ENCODE measurements at places on chromosomes 2 and 18.
A peak's percentile ranks its signal among the peaks of the same experiment; 100 is the strongest.

DNA sequence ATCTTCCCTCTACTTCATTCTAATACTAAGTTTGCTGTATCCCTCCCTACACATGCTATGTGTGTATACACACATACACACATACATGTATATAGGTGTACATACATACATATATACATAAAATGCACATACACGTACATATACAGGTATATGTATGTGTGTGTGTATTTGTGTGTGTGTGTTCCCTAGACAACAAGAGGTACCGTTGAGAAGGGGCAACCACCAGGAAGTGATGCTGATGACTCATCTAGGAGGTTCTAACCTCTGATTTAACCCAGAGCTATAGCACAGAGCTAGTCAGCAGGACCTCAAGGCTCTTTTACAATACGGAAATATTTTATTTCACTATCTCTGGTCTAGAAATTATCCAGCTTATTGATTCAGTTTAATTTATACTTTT, 139.2 kb downstream of the LAMA3 start:
- DNase-seq, result peak; percentile 70

- no peak for DNase-seq
Measured at GRCh38 chr2:73897934-73898333, 5.1 kb downstream of the ACTG2 start.

DNA sequence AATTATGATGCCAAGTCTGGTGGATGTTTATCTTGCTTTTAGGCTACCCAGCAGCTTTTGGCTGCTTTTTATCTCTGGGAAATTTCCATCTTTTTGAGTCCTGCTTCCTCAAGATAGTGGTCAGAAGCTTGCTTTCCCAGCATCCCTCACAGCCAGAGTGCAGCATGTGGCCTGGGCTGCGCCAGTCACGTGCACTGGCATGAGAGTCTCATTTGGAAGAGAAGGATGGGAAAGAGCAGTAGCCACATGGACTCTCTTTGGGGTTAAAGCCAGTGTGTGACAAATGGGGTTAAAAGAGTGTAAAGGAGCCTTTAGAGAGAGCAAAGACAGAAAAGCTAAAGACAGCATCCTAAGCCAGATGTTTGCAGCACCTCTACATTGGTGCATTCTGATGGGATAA, 12.7 kb downstream of the GPR39 start:
- DNase-seq, result no peak

DNA sequence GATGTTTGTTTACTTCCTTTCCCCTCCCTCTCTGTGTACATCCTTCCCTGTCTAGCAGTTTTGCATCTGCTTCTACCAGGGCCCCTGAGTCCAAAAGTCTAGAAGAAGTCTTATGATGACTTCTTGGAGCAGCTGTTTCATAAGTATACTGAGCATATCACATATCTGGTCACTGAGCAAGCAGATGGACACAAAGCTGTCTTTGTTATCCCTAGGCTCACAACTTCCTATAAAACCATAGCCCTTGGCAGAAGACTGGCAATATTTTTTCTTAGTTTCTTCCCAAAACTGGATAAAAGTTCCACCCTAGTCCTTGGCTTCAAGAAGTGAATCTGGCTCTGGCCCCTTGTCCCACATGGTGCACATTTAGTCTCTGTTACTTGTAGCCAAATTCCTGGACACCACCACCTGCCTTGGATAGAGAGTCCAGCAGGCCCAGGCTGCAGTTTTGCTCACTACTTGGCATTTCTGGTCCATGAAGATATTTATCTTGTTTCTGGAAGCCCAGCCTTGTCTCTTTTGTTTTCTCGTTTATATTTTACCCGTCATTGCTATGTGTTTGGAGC, 22.5 kb downstream of the THOC1 start:
- no peak for DNase-seq

DNA sequence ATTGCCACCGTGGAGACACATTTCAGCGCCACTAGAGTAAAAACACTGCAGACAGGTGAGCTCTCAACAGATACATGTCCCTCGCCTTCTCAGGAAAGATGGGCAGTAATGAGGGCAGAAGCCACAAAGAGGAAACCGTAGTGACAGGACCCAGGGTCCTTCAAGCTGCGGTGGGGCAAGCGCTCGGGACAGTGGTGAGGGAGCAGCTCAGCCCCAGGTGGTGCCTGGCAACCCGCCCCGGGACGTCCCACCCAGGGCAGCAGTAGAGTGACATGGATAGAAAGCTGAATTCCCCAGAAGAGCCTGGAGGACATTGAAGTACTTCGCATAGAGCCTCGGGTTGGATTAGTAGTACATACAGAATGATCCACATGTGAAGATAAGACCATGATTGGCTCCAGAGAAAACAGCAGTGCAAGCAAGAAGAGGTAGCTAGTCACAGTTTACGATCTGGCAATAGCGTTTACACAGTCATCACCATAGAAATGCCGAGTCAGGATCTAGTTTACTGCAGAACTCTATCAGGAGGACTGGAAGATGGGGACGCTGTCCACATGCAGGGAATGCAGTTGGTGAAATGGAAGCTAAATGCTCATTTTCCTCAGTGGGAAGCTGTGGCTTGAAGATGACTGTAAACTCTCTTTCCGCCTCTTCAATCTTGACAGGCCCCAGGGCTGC, 37.4 kb upstream of the ALPP start:
- DNase-seq, result peak; percentile 12

- peak; percentile 88 for DNase-seq
Measured at GRCh38 chr2:162118166-162119031, 33.6 kb downstream of the GCG start.

DNA sequence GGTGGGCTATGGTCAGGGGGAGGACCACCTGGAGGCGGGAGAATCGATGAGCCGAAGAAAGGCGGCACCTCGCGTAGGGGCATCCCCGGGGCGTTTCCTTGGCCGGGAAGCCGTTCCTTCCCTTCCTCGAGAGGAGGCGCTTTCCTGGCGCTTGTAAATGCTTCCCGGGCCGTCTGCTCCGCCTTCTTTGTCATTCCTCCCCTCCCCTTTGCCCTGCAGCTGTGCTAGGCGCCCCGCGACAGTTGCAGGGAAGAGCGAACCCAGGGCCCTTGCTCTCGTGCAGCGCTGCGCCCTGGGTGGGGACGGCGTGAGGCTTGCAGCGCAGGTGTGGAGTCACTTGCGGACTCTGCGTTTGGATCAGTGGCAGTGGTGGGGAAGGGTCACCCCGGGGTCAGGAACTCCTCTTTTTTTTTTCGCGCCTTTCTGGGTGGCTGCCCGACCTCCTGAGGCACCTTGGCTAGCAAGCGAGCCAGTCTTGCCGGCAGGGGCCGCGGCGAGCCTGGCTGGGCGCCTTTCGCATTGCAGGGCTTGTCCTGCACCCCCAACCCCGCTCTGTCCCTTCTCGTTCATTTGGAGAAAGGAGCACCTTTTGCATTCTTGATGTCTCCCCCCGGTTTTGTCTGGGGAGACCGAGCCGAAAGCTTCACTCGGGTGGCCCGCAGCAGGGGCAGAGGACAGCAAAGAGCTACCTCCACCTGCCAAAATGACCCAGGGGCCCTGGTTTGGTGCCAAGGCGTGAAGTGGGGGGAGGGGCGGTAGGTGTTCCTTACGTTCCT, 858 bp downstream of the KCNS3 start:
- DNase-seq, result peak; percentile 67

DNA sequence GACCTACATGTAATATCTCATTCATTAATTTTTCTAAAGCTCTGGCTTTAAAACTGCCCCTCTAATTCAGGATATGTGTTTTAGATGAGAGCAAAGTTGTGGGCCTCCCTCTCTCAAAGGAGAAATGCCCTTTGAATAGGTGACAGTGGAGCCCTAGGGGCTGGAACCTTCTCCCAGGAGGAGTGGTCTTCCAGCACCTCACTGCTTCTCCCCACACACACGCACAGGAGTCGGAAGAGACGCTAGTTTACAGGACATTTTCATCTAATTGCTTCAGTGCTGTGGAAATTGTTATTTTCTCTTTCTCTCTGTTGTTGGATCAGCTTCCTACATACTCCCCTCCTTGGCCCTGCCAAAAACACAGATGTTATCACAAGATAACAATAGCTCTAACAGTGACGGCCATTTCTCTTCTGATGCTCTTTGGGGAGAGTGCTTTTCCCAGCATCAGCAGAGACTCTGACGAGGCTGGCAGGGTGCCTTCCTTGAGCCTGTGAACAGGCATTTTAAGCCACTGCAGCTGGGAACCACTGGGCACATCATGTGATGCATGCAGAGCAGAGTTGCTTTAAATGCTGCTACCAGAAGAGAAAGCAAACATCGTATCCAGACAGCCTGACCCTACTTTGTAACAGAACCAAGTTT, 209.4 kb upstream of the SP5 start:
- DNase-seq, result no peak

DNA sequence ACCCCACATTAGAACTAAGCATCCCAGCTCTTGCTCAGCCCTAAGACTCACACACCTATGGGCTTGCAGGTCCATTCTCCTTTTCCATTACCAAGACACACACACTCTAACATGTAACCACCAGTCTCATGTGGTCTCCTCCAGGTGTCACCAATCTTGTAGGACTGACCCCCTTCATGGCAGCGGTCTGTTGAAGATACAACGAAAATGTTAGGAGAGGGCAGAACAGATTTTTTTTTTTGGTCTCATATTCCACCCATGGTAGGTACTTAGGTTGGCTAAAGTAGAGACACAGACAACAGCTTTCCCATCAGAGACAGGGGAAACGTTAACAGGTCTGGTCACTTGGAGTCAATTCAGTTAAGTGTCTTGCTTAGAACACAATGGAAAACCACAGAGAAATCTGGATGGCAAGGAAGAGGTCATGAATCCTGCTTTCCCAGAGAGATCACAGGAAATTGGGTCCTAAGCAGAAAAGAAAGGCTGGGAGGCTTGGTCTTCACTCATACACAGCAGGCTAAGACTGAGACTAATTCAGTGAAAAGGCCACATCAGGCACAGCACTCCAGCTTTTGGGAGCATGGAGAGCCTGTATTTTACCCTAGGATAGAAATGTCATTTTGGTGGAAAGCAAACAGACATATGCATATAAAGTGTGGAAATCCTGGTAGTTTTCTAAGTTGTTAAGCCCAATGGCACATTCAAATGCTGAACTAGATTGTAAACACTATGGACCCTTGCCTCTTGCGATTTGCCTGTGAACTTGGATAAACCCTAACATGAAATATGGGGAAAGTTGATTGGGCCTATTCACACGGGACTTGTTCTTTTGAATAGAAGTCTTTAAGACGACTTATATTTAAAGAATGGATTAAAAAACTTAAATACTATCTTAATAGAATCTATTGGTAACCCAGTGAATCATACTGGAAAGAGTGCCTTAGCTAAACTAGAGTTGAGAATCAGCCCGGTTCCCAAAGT, 3.8 kb downstream of the FN1 start:
- peak; percentile 52 for DNase-seq

DNA sequence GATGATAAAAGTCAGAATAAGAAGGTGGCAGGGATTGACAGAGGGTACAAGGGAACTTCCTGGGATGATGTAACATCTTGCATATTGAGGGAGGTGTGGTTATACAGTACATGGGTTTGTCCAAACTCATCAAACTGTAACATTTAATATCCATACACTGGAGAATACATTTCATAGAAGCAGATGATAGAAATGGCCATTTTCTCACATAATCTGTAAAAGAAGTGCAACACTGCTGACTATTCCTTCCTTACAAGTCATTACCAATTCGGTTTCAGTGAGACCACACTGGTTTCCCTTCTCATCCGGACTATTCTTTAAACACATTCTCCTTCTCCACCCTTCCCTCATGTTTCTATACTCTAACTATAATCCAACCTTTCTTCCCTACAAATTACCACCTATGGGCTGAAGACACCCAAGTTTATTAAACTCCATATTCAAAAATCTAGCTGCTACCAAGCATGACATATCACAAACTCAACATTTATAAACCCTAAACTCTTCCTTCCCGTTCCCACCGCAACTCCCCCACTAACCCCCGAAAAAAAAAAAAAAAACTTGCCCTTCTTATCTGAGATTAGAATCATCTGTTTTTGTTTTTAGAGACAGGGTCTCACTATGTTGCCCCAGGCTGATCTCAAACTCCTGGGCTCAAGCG, 1.6 kb downstream of the COX7A2L start:
- DNase-seq, result peak; percentile 33

DNA sequence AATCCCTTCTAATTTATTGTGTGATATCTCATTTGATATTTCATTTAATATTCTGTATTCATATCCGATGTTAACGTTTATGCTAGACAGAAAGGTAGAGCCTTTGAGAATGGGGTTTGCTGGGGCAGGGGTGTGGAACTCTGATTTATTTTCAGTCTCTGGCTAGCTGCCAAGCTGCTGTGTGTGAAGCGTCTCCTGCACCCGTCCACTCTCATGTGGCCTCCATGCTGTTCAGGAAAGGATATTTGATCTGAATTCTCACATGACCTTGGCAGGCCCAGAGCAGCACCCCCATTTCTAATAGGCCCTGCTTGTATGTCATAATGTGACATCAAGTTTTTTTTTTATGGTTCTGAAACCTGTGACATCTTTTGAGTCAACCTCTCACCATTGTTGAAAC, 1.6 kb downstream of the IL1R1 start:
- no peak for DNase-seq

DNA sequence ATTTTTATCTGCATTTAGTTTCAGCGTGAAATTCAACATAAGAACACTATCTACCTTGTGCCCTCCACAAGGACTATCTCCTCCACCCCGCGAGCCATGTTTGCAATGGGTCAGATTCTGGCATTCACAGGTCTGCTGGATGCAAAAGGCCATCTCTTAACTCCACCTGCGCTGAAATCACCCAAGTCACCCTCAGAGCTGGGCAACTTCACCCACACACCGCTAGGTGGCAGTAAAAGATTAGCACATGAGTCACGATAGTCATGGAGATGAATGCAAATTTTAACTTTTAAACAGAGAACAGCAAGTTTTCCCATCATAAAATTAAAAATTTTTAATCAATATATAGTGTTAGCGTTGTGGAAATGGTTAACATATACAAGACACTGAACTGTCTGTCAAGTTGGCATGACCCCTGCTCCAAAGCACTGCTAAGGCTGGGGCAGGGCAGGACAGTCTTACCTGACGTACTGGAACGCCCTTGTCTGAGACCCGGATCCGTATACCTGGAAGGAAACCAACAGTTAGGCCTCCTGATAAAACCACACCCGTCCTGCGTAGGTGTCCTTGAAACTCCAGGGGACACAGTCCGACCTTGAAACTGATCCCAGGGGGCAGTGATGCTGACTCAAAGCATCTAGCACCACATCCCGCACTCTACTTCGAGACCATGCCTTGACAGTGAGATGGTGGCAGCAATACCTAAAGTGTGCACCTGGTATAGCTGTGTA, 89.6 kb downstream of the UXS1 start:
- peak; percentile 62 for DNase-seq

GRCh38 chr18:9133225-9133624, 3.4 kb upstream of the ANKRD12 start:
- no peak for DNase-seq

GRCh38 chr2:10873790-10874437, 37.8 kb upstream of the KCNF1 start:
- DNase-seq, result peak; percentile 48

DNA sequence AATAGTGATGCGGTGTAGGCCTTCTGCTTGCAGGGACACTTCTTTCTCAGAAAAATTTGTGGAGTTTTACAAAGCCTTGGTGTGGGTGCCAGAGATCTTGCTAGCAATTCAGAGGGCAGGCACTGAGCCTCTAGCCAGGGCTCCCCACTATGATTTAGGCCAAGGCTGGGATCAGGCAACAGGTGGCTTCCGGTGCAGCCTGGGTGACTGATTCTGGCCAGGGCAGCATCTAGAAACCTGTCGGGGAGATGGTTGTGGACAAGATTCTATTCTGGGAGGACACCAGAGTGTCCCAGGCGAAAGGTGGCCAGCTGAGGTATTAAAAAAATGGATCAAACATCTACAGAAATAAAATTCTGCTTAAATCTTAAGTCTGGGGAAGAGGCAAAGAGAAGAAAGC, 21.5 kb upstream of the TNP1 start:
- DNase-seq, result no peak

All from EH (cell line).